Brain microvascular endothelial cell (primary cell): ENCODE measurements at places on chromosomes 3 and 15.

DNA sequence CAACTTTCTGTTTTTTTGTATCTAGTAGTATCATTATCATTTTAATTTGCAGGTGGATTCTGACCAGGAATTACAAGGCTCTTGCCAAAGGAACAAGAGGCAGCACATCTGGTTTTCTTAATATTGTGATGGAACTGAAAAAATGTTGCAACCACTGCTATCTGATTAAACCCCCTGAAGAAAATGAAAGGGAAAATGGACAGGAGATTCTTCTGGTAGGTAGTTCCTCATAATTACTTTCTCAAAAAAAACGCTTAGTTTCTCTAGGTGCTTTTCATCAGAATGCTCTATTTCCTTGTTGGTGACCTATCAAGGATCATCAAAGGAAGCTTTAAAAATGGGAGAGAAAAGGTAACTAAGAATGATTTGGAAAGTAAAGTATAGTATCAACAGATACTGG lies 71.6 kb downstream of the CHD2 start:
- no peak for DNase-seq

- no peak for DNase-seq
Observed at GRCh38 chr15:74438206-74438605, 4.4 kb upstream of the SEMA7A start.

DNA sequence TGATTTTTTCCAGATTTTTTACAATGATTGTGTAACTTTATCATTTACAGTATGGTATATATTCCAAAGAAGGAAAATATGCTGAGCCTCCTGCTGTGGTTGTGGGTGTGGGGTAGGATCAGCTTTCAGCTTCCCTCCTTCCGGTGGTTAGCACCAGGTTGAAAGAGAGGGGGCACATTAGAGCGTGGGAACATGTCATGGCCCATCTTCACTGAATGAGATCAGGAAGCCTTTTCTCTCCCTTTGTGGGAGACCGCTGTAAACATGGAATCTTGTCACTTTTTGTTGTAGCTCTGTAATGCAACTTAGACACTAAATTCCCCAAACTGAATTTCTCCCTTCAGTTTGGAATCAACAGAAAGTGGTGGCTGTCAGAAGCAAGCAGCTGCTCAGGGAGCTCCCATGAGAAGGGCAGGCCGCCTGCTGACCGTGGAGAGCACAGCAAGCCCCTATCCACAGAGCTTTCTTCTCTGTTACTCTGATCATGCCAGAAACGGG lies 86.7 kb upstream of the LIMD1 start:
- DNase-seq = peak; percentile 78

DNA sequence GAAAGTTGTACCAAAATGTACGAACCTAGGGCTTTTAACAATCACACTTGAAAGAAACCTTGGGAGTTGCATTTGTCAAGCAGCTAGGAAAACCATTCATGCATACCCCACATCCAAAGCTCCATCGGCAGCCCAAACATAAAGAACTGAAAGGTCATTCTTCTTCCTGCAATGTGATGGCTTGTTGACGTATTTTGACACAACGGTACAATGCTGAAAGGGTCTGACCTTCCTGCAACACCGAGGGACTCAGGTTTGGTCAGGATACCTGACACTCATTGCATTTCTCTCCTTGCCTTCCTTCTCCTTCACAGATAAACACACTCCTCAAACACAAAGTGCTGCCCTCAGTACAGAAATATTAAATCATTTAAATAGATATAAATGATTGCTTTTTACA lies 145.5 kb downstream of the CDIN1 start:
- DNase-seq = no peak

DNA sequence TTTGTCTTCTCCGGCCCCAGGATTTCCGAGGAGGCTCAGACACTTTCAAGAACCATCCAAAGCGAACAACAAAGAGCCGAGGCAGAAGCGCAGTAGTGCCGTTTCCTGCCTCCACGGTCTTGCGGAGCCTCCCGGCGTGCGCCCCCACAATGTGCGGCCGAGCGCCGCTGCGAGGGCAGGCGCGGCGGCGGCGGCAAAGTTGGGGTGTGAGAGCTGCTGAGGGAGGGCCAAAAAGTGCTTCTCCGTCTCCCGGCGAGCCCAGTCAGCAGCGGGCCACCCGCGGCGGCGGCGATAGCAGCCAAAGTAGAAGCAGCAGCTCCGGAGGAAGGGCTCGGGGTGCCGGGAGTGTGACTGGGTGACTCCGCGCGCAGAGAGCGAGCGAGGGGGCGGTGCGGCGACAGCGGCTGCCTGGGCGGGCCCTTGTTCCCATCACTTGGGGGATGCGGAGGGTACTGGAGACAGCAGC lies 749.1 kb downstream of the ROBO1 start:
- peak; percentile 73 for DNase-seq

- DNase-seq = peak; percentile 40
Observed at GRCh38 chr3:177973241-177973840, 562.9 kb upstream of the KCNMB2 start.

DNA sequence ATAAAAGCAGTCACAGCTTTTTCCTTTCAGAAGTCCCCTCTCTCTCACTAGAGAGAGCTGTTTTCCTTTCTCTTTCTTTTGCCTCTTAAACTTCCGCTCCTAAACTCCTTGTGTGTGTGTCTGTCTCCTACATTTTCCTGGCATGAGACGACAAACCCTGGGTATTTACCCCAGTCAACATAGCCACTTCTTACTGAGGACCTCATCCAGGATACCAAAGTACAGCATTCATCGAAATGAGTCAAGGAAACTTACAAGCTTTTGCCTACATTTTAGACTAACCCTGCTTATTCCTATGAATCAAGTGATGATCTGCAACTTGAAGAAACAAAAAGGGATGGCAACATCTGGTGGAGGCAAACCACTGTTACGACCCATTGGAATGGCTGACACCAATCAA lies 16.7 kb downstream of the PATL2 start:
- no peak for DNase-seq

DNA sequence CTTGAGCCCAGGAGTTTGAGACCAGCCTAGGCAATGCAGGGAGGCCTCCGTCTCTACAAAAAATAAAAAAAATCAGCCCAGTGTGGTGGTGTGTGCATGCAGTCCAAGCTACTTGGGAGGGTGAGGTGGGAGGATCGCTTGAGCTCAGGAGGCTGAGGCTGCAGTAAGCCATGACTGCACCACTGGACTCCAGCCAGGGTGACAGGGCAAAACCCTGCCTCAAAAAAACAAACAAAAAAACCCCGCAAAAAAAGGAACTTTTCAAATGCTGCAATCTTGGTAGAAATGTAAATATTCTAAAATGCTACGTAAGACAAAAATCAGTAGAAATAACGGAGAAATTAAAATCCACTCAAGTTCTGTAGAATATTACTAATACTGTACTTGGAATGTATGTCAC lies 108.1 kb upstream of the MELTF start:
- DNase-seq = peak; percentile 28

DNA sequence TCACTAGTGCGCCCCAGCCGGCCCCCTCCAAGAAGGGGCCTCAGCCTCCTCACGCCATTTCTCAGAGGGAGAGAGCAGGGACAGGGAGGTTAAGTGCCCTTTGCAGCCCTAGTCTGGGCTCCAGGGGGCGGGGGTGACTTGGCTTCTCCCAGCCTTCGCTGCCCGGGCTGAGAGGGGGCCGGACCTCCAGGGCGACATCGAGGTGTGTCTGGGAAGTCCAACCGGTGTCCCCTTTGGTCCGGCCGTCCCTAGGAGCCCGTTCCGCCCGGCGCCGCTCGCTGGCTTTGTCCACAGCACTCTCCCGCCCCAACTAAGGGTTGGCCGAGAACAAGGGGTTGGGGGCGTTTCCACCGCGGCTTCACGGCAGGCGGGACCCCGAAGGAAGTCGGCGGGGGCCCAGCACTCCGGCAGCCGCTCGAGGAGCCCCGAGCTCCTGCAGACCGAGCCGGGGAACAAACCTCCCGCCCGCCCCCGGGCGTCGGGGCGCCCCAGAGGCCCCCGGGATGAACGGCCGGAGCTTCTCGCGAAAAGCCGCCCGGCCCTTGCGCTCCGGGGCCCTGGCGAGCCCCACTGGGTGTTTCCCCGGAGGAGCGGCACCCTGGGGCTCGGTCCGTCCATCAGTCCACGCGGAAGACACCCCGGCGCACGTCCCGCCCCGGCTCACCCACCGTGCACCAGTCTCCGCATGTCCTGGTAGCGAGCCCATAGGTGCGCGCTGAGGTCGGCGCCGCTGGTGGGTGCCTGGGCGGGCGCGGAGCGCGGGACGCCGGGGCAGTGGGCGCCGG lies 627 bp downstream of the NT5DC2 start:
- no peak for DNase-seq

- no peak for DNase-seq
Observed at GRCh38 chr3:129673012-129673411, 66.5 kb upstream of the PLXND1 start.

DNA sequence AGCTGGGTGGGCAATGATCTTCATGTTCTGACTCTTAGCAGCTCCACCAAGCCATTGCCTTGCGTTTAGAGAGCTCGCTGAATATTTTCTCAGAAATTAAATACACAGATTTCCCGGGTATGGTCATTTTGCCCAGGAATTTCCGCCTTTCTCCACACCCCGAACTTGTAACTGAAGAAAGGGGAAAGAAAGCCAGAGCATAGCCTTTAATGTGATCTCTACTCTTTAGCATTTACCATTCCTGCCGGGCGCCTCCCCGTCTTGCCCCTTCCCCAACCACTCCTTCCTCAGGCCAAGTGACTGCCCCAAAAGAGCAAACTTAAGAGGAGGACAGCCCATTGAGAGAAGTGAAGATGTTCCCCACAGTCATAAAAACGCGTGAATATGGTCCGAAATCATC lies 53.1 kb downstream of the LMCD1 start:
- no peak for DNase-seq

DNA sequence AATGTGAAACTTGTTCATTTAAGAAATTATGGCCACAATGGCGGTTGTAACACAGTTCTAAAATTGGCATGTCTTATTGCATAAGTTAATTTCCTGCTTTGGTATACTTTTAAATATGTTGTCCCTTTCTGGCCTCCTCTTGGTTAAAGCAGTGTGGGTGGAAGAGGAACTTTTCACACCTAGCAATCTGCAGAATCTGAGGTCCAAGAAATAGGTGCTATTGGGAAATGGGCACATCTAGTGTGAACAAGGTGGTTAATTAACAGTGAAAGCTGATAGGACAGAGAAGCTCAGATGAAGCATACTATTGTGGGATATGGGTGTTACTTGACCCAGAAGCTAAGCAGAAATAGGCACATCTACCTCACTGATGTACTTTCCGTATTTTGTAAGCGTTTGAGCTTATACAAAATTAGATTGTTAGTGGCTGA lies 10.6 kb downstream of the CMC1 start:
- DNase-seq = no peak

GRCh38 chr3:127027811-127028548 lies 45.1 kb downstream of the PLXNA1 start:
- no peak for DNase-seq

DNA sequence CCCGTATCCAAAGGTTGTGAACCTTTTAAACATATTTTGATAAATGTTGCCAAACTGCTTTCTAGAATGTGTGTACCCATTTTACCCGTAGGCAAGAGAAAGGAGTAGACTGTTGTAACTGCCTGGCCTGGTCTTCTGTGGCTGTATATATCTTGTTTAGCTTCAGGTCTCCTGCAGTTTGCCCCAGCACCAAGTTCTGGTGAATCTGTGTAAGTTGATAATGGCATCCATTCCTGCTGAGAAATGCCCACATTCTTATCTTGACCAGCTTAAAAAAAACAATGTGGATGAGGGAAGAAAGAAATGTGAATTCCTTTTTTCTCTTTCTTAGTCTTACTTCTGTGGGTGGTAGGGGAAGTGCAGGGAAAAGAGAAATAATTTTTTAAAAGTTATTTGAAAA lies 53.3 kb upstream of the TLE3 start:
- no peak for DNase-seq

DNA sequence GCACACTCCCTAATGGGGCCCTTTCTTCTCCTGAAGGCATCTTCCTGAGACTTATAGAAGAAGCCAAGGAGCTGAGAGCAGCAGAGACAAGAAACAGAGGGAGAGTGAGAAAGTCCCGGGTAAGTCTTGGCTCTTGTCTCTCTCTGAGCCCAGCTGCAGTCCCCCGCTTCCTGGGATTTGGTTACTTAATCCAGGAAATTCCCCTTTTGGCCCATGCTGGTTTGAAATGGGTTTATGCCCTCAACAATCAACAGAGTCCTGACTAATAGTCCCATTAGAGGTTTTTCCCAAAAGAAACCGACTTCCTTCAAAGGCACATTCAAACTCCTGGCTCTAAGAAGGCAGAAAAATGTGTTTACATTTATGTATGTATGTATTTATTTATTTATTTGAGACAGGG lies 22.0 kb downstream of the TMEM158 start:
- peak; percentile 25 for DNase-seq

DNA sequence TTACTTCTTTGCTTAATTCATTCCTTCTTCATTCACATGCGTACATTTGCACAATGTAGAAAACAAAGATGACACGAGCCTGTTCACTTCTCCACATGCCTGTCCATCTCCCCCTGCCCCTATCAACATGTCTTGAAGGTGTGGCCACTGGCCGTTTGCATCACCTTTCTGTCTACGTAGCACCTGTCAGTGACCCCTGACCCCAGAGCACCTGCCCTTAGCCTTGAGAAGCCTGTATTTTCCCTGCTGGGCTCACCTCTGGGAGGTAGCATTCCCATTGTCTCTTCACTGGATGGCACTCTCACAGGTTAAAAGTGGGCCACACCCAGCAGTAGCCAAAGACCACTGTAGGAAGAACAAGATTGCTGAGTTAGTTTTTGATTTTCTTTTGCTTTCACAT lies 234.1 kb downstream of the THSD4 start:
- DNase-seq = no peak

DNA sequence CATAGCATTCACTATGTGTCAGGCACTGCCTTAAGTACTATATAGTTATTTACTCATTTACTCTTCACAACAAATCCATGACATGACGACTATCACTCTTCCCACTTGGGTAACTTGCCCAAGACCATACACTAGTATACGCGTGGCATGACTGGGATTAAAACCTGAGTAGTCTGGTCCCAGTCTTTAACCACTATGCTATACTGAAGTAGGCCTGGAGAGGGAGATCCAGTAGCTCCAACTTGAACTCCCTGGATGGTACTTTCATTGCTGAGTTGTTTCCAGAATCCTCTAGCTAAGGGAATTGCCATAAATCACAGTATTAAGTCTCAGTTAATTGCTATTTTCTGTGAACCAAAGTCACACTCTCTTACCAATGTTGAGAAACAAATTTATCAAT lies 116.2 kb upstream of the LSAMP start:
- DNase-seq = no peak

DNA sequence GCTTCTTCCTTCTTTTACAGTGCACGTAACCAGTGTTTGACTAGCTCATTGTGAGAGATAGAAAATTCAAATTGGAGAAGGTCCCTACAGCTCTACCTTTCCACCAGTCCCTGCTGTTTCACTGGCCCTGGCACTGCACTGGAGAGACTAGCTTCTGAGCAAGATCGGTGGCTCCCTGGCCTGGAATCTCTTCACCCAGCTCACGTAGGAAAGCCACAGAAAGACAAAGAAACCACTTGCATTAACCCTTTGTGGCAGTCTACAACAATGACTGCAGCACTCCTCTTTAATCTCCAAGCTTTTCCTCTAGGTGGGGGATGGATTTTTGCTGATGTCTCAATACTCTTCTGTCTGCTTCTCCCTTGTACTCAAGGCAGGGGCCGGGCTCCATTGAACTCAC lies 155.9 kb downstream of the PEX5L start:
- no peak for DNase-seq
